ENCODE measurements at places on chromosomes 7 and 10. TPM values are rescaled to one million over a fixed set of nuclear protein-coding genes. Genes with fewer than 3 reads are reported as not detected.

The CYP3A4 gene
- 11.1 TPM for polyA plus RNA-seq

The SMKR1 gene
- polyA plus RNA-seq = 1.2 TPM

The AKR1C2 gene
- 3.8 TPM for polyA plus RNA-seq

The CTBP2 gene
- polyA plus RNA-seq = 14.6 TPM

The IKZF1 gene
- polyA plus RNA-seq = 99.0 TPM

The CADPS2 gene
- polyA plus RNA-seq = 9.5 TPM

The TMEM120A gene
- 48.8 TPM for polyA plus RNA-seq

The SEMA3A gene
- polyA plus RNA-seq = 0.27 TPM

GRCh38 chr10:1381339-1381738 lies 325.2 kb downstream of the WDR37 start:
- H3K27me3 ChIP-seq = peaks cover 11% of the 10 kb centered on the region
- no peak overlapping the region for H3K4me3 ChIP-seq
- H3K27ac ChIP-seq = no peak overlapping the region

- no peak overlapping the region for H3K4me3 ChIP-seq
- DNase-seq = no peak
- no peaks in the 10 kb centered on the region for H3K4me1 ChIP-seq
- H3K27ac ChIP-seq = no peak overlapping the region
Measured at GRCh38 chr10:90288391-90288933, 569.4 kb downstream of the HTR7 start.

DNA sequence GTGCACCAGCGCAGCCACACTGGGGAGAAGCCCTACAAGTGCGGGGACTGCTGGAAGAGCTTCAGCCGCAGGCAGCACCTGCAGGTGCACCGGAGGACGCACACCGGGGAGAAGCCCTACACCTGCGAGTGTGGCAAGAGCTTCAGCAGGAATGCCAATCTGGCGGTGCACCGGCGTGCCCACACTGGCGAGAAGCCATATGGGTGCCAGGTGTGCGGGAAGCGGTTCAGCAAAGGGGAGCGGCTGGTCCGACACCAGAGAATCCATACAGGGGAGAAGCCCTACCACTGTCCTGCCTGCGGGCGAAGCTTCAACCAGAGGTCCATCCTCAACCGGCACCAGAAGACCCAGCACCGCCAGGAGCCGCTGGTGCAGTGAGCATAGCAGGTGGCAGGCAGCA lies 12.9 kb downstream of the ZSCAN25 start:
- H3K4me3 ChIP-seq = no peak overlapping the region
- peaks cover 84% of the 10 kb centered on the region for H3K36me3 ChIP-seq
- H3K4me1 ChIP-seq = peaks cover 10% of the 10 kb centered on the region
- H3K27ac ChIP-seq = no peak overlapping the region

GRCh38 chr10:74103560-74104258 lies 46.9 kb downstream of the AP3M1 start:
- no peaks in the 10 kb centered on the region for H3K27me3 ChIP-seq
- H3K4me3 ChIP-seq = no peak overlapping the region
- peaks cover 21% of the 10 kb centered on the region for H3K36me3 ChIP-seq
- no peaks in the 10 kb centered on the region for H3K4me1 ChIP-seq
- DNase-seq = no peak

GRCh38 chr7:128672927-128673517 lies 930 bp downstream of the GARIN1A start:
- H3K27ac ChIP-seq = no peak overlapping the region
- no peaks in the 10 kb centered on the region for H3K27me3 ChIP-seq
- no peaks in the 10 kb centered on the region for H3K4me1 ChIP-seq

GRCh38 chr7:135662123-135662372 lies 266 bp upstream of the STMP1 start:
- H3K27ac ChIP-seq = peak overlapping the region; percentile 55
- H3K4me1 ChIP-seq = peaks cover 10% of the 10 kb centered on the region
- H3K36me3 ChIP-seq = no peaks in the 10 kb centered on the region
- DNase-seq = no peak
- no peaks in the 10 kb centered on the region for H3K27me3 ChIP-seq
- H3K4me3 ChIP-seq = peak overlapping the region; percentile 74

- no peak for DNase-seq
- H3K36me3 ChIP-seq = no peaks in the 10 kb centered on the region
- no peak overlapping the region for H3K4me3 ChIP-seq
- H3K27ac ChIP-seq = no peak overlapping the region
Measured at GRCh38 chr10:82278401-82279182, 403.6 kb downstream of the NRG3 start.

DNA sequence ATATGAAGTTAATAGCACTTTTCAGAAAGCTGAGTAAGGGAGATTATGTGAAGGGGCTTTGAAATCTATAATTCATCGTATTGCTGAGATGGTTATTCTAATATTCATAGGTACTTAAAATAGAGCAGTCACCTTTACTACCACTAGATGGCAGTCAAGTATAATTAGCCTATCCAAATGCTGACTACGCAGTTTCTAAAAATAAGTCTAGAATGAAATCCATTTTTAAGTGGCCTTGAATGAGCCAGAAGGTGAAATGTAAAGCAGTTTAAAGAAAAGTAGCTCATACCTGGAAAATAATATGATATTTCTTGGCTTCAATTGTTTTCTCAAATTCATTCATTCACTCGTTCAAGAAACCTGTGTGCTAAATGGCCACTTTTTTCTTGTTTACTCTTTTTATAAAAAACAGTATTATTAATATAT lies 1277.1 kb downstream of the GATA3 start:
- H3K27ac ChIP-seq = no peak overlapping the region
- H3K36me3 ChIP-seq = no peaks in the 10 kb centered on the region
- no peaks in the 10 kb centered on the region for H3K27me3 ChIP-seq
- no peak overlapping the region for H3K4me3 ChIP-seq
- peak; percentile 35 for DNase-seq

DNA sequence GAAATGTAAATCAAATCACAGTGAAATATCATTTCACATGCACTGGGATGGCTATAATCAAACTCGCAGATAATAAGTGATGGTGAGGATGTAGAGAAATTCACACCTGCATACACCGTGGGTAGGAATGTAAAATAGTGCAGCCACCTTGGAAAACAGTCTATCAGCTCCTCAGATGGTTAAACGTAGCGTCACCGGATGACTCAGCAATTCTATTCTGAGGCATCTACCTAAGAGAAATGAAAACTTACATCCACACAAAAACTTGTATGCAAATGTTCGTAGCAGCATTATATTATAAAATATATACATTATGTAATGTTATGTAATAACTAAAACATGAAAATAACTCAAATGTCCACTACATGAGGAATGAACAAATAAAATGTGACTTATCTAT lies 38.9 kb downstream of the SH3PXD2A start:
- H3K36me3 ChIP-seq = no peaks in the 10 kb centered on the region
- no peak overlapping the region for H3K27ac ChIP-seq
- no peak for DNase-seq
- H3K4me1 ChIP-seq = peaks cover 5% of the 10 kb centered on the region
- no peak overlapping the region for H3K4me3 ChIP-seq

DNA sequence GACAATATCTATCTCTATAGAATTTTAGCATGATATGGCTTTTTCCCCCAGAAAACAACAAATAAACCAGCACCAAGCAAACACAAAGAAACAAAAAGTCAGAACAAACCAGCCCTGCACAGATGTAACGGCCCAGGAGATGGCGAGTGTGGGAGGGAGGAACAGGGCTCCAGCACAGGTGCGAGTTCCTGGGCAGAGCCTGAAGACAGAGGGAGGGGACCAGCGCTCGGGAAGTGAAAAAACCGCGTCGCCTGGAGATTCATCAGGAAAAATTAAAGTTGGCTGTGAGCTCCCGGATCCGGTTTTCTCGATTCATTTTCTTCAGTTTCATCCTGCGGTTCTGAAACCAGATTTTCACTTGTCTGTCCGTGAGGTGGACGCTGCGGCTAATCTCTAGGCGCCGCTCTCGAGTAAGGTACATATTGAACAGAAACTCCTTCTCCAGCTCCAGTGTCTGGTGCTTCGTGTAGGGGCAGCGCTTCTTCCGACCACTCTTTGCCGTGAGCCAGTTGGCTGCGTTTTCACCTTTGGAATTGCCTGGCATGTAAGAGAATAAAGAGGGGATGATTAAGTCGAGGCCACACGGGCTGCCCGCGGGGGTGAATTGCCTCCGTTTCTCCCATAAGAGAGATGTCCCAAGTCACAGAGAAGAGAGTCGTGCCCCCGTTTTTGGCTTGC lies 2.3 kb downstream of the HOXA10 start:
- H3K36me3 ChIP-seq = no peaks in the 10 kb centered on the region
- peaks cover 43% of the 10 kb centered on the region for H3K27me3 ChIP-seq
- H3K4me3 ChIP-seq = no peak overlapping the region
- no peak overlapping the region for H3K27ac ChIP-seq
- DNase-seq = no peak

DNA sequence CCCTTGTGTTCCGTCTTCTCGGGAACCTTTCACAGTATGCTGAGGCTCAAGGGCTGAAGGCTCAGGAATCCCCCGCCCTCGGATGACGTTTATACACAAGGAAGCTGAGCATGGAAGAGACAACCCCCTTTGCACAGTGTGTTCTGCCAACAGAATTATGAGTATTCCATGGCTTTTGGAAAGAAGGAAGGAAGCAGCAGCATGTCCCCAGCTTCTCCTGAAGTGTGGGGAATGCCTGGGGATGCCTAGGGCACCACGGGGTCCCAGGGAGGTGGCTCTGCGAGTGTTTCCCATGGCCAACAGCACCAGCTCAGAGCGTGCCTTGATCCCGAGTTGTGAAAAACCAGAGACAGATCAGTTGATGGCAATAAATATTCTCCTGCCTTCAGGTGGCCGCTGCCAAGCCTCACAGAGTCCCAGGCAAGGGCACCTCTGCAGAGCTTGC lies 88.8 kb upstream of the DDC start:
- H3K27me3 ChIP-seq = no peaks in the 10 kb centered on the region
- H3K27ac ChIP-seq = no peak overlapping the region
- H3K4me1 ChIP-seq = peaks cover 13% of the 10 kb centered on the region
- H3K36me3 ChIP-seq = no peaks in the 10 kb centered on the region
- H3K4me3 ChIP-seq = no peak overlapping the region

DNA sequence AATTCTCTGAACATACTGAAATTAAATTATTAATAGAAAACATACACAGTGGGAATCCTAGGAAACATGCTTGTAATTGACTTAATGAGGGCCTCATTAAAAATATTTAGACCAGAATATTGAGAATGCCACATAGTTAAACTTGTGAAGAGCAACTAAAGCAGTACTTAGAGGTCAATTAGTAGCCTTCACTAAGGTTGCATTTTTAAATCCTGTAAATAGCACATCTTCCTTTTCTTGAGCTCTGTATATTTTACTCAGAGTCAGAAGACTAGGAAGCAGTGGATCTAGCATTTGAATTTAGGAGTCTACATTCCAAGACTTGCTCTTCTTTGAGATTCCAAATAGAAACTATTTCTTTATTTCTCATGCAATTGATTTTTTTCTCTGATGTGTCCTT lies 56.0 kb downstream of the GTF2I start:
- no peak overlapping the region for H3K27ac ChIP-seq
- DNase-seq = no peak
- H3K4me3 ChIP-seq = no peak overlapping the region
- peaks cover 29% of the 10 kb centered on the region for H3K36me3 ChIP-seq
- H3K4me1 ChIP-seq = no peaks in the 10 kb centered on the region

DNA sequence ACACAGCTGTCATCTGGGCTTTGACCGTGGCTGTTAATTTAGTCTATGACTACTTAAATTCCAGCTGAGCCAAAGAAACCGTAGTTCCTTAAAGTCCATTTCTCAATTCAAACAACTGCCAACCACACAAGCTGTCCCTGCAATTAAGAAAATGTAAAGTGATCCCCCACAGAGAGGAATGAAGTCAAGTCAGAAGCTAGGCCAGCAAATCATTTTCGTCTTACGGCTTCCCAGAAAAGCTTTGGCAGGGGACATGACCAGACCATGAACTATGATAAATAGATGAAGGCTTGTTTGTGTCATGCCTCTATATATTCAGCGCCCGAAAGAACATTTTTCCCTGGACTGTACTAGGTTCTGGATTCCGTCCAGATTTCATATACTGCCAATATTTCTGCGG lies 54.6 kb downstream of the HACD1 start:
- H3K27ac ChIP-seq = no peak overlapping the region
- H3K4me1 ChIP-seq = no peaks in the 10 kb centered on the region
- no peak overlapping the region for H3K4me3 ChIP-seq
- H3K27me3 ChIP-seq = no peaks in the 10 kb centered on the region

DNA sequence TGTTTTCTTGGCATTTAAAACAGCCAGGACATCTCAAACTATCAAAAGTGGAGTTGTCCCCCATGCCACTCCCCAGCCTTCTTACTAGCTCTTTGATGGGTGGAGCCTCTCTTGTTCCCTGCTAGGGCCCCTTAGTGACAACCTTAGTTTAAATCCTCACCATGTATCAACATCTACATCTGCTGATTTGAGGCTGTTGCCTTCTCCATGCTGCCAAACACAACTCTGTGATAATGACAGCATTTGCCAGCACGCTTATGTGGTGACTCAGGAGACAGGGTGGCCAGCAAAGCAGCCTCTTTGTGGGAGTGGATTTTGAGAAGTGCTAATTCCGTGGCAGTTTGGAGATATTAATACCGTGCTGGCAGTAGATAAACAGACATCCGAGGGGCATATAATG lies 145.4 kb downstream of the LRRC4 start:
- H3K36me3 ChIP-seq = no peaks in the 10 kb centered on the region
- no peak for DNase-seq

GRCh38 chr7:17599733-17600339 lies 301.4 kb downstream of the AHR start:
- no peak for DNase-seq
- no peaks in the 10 kb centered on the region for H3K27me3 ChIP-seq
- peak overlapping the region; percentile 36 for H3K27ac ChIP-seq
- H3K4me1 ChIP-seq = no peaks in the 10 kb centered on the region

DNA sequence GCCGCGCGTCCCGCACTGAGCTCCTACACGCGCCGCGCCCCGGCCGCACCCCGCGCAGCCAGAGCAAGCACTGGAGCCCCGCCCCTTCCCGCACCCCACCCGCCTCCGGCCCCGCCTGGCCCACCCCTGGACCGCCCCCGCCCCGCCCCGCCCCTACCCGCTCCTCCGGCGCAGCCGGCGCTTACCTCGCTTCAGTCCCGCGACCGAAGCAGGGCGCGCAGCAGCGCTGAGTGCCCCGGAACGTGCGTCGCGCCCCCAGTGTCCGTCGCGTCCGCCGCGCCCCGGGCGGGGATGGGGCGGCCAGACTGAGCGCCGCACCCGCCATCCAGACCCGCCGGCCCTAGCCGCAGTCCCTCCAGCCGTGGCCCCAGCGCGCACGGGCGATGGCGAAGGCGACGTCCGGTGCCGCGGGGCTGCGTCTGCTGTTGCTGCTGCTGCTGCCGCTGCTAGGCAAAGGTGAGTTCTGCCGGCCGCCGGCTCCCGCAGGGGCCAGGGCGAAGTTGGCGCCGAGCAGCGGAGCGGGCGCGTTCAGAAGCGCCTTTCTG lies at the start of gene RET:
Gene RET, plus strand, starts transcription at position 194 of the 545 bp plus-strand sequence. Its CDS starts 190 bp downstream, at position 384.
- no peaks in the 10 kb centered on the region for H3K36me3 ChIP-seq
- no peak within 1 kb of the TSS for H3K27ac ChIP-seq
- peak within 1 kb of the TSS; percentile 29 for H3K4me3 ChIP-seq
- peaks cover 35% of the 10 kb centered on the region for H3K27me3 ChIP-seq

GRCh38 chr7:127786184-127786583 lies 134.2 kb downstream of the SND1 start:
- no peaks in the 10 kb centered on the region for H3K4me1 ChIP-seq
- no peak overlapping the region for H3K27ac ChIP-seq
- no peaks in the 10 kb centered on the region for H3K27me3 ChIP-seq
- H3K36me3 ChIP-seq = no peaks in the 10 kb centered on the region

GRCh38 chr10:92042541-92042940 lies 119.0 kb downstream of the BTAF1 start:
- no peaks in the 10 kb centered on the region for H3K36me3 ChIP-seq
- H3K4me3 ChIP-seq = no peak overlapping the region
- DNase-seq = no peak
- H3K27me3 ChIP-seq = no peaks in the 10 kb centered on the region
- no peaks in the 10 kb centered on the region for H3K4me1 ChIP-seq
